HuH-7.5 (cell line): ENCODE measurements at places on chromosomes 7 and 10.

DNA sequence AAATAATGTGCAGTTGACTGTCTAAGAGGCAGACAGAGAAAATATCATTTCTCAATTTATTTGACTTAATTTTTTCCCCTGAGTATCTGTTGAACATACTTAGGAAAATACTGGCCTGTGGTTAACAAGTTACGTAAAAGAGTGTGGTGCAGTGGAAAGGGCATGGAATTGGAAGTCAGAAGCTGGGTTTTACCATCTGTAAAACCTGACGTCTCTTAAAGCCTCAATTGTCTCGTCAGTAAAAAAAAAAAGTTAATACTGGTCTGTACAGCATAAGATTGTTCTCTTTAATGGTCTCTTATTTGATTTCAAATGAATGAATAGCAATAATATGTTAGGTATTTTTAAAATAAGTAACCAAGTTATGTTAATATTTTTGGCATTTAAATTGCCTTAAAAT is 67.8 kb downstream of the PHTF2 start:
- DNase-seq, result no peak

DNA sequence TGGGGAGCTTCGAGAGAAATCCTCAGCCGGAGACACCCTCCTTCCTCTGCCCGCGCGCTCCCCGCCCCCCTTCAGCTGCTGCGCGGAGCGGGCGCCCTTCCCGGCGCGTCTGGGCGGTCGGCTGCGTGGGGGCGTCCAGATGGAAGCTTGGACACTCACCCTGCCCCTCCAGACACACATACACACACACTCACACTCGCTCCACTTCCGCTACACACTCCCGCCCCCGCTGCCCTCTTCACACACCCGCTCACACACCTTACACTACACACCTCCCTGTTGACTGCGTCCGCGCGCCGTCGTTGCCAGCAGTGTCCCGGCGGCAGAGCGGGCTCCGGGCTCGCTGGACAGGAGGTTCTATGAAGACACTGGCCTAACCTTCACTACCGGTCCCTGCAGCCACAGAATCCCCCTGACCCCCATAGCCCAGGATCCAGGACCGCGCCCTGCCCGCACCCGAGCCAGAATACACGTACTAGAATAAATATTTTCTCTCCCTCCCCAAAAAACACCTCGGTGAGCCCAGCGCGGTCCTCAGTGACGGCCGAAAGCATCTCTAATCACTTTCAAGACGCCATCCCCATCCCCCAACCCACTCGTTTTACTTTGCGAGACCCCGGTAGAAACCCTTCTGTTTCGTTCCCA is 1.1 kb upstream of the EGR2 start:
- peak; percentile 37 for DNase-seq

GRCh38 chr10:4094751-4095150 is 309.7 kb upstream of the KLF6 start:
- DNase-seq, result no peak

GRCh38 chr10:70324951-70325781 is 41.4 kb upstream of the NPFFR1 start:
- DNase-seq, result no peak

DNA sequence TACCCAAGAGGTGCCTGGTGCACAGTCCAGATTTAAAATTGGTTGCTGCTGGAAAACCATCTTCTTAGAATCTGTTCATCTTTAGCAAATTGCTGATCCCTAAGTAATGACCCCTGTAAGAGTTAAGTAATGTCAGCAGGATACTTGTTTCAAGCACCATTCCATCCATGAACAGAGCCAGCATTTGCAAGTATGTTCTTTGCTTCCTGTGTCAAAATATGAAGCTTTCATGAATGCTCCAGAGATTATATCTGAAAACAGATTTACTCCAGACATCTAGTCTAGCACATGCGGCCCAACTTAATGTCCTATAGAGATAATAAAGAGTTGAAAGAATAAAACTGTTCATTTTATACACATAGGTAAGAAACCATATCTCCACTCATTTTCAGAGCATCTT is 98.7 kb upstream of the ZNF438 start:
- no peak for DNase-seq
